Upper lobe of right lung (tissue), 1 donor: ENCODE measurements at places on chromosomes 3 and 15. TPM values are rescaled to one million over a fixed set of nuclear protein-coding genes. Genes with fewer than 3 reads are reported as not detected.

DNA sequence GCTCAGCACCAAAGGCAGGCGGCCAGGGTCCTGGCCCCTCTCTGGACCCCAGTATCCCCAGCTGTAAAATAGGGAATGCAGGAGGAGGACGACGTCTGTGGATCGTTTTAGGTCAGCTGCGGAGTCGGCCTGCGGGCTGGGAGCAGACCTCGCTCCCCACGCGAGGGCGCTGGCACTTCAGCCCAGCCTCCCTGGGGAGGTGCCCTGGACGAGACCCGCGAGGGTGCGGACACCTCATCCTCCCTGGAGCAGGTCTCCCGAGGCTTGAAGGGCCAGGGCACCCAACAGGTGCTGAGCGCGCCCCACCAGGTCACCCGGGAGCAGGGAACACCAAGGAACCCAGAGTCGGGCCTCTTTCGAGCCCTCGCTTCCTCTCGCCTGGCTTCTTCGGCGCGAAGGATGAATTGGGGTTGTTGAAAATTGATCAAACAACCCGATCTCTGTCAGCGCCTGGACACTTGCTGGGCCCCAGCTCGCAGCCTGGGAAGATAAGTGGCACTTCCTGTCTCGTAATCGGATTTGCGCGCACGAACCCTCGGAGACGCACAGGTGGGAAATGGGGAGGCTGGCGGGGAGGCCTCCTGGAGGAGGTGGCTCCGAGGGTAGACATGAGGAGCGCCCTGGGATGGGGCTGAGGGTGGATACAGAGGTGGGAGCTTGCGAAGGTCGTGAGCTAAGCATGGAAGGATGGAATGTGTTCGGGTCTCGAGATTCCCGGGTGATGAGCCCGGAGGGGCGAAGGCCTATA is 588 bp upstream of the VIPR1 start:
- H3K27me3 ChIP-seq = no peaks in the 10 kb centered on the region
- no peaks in the 10 kb centered on the region for H3K36me3 ChIP-seq
- H3K4me3 ChIP-seq = peak overlapping the region; percentile 60

Gene CGGBP1
- 79.2 TPM for total RNA-seq

Gene IL17RE
- total RNA-seq = 22.6 TPM

GRCh38 chr3:135760581-135760980 is 204.9 kb upstream of the PPP2R3A start:
- H3K4me1 ChIP-seq = no peaks in the 10 kb centered on the region
- DNase-seq = no peak
- no peak overlapping the region for H3K27ac ChIP-seq
- H3K27me3 ChIP-seq = no peaks in the 10 kb centered on the region
- H3K4me3 ChIP-seq = no peak overlapping the region

Gene CNTN6
- total RNA-seq = 9.2 TPM

- peaks cover 29% of the 10 kb centered on the region for H3K36me3 ChIP-seq
- H3K27me3 ChIP-seq = no peaks in the 10 kb centered on the region
- H3K4me3 ChIP-seq = no peak overlapping the region
- no peak for DNase-seq
Observed at GRCh38 chr15:67201136-67201535, 53.3 kb downstream of the AAGAB start.

GRCh38 chr3:21328711-21329390 is 422.2 kb downstream of the ZNF385D start:
- no peaks in the 10 kb centered on the region for H3K36me3 ChIP-seq
- no peaks in the 10 kb centered on the region for H3K27me3 ChIP-seq
- H3K4me3 ChIP-seq = no peak overlapping the region

Gene ADGRG7
- total RNA-seq = not detected

- H3K27me3 ChIP-seq = no peaks in the 10 kb centered on the region
- no peak for DNase-seq
- H3K36me3 ChIP-seq = no peaks in the 10 kb centered on the region
- no peak overlapping the region for H3K27ac ChIP-seq
Observed at GRCh38 chr15:40045572-40046217, 6.7 kb upstream of the SRP14 start.

Gene SAMD7
- not detected for total RNA-seq
